Umbilical cord (tissue), 2 donors: ENCODE measurements at places on chromosomes 4 and X. TPM values are rescaled to one million over a fixed set of nuclear protein-coding genes. Genes with fewer than 3 reads are reported as not detected.

DUSP21 gene
- 0.72 TPM for total RNA-seq

FGD1 gene
- 3.1 TPM for total RNA-seq

MAGEC3 gene
- not detected for total RNA-seq

CSAG2 gene
- total RNA-seq, result not detected
